Activated naive CD4-positive, alpha-beta T cell treated with anti-CD3 and anti-CD28 coated beads for 36 hours (primary cell): ENCODE measurements at places on chromosomes 5 and 9.

DNA sequence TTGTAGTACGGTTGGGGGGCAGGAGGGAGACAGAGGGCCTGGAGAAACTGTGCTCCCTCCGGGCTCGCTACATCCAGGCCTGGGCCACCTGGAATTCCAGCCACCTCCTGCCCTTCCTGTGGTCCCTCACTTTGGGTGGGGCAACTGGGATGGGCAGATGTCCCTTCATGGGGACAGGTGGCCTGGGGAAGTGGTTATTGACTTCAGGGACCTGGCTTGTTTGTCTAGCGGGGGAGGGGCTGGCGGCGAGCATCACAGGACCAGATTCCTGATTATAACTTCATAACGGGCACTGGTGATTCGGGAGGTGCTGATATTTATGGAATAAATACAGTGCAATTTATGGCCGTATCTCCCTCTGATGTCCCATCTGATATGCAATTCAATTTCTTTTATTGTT is 20.1 kb upstream of the LAMC3 start:
- DNase-seq, result no peak

- DNase-seq, result peak; percentile 53
These were observed 1.3 kb downstream of the GPR150 start for GRCh38 chr5:95620870-95621838.

GRCh38 chr5:144249755-144250464 is 79.2 kb downstream of the KCTD16 start:
- no peak for DNase-seq

DNA sequence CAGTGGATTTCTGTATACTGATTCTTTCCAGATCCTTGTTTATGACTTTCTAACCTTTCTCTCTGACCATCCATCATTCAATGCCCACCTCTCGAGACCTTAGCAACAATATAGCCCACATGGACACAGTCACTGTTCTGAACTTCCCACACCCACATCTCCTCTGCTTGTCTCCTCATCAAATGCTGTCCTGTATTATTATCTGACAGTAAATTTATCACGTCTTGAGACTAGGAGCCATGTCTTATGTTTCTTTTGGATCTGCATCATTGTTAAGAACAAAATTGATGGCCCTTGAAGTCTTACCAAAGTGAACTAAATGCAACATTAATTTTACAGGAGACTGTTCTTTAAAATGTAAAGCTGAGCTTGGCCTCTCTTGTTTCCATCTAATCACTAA is 495.4 kb upstream of the KLF4 start:
- DNase-seq, result no peak
